ENCODE measurements at places on chromosomes 16 and 17.

- DNase-seq: no peak
Observed at GRCh38 chr17:30379303-30379902, 676 bp downstream of the CPD start.

- no peak for DNase-seq
Observed at GRCh38 chr16:21602785-21603184, 3.4 kb downstream of the METTL9 start.

DNA sequence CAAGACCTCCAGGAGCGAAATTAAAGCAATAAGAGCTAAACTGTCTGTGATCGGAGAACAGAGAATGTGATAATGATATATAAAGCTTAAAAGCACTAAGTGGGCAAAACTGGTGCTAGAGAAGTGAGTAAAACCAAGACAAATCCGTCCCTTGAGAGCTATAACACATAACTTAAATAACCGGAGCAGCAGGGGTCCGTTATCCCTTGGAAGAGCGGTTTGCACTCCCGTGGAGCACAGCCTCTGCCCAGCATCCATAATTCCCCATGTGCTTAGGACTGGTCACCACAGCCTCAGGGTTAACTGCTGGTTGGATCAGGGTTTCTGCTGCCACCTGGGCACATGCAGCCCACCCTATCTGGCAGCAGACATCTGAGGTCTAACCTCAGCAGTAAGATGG lies 489.0 kb downstream of the NPIPA7 start:
- no peak for DNase-seq

- no peak for DNase-seq
Observed at GRCh38 chr17:61511480-61512182, 59.4 kb downstream of the TBX4 start.

GRCh38 chr17:36600465-36600864 lies 918 bp upstream of the MRM1 start:
- DNase-seq: no peak

DNA sequence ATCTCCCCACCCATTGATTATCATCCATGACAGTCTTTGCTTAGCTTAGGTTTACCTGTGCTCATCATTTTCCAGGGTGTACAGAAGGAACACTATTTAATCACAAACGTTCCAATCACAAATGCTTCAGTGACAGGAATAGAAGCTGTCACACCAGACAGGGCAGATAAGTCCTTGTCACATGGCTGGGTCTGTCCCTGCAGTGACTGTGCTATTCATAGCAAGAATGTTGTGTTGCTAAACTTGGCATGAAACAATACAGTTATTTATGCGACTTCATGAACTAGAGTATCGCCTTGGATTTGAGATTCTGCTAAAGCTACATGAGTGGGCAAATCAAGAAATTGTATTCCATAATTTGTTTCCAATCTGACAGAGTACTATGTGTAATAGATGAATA lies 108.4 kb downstream of the CDH13 start:
- DNase-seq: no peak

GRCh38 chr16:57937861-57938260 lies 33.1 kb downstream of the CNGB1 start:
- no peak for DNase-seq

- DNase-seq: no peak
Observed at GRCh38 chr17:77528516-77529327, 388.0 kb downstream of the SEC14L1 start.

GRCh38 chr17:4908301-4908700 lies 5.4 kb upstream of the CHRNE start:
- DNase-seq: no peak

DNA sequence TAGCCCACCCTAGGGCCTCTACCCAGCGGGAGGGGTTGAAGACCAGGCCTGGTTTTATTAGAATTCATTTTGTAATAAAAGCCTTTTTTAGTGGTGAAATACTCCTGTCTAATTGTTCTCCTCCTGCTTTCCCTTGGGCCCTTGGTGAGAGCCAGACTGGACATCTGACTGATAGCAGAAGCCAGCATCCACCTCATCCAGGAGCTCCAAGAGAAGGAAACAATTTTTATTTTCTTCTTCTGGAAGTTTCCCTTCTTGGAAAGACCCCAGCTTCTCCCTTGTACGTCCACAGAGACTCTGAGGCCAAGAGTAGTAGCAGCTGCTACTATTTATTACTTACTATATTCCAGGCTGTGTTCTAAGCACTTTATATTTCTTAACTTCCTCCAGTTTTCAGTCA lies 4.0 kb upstream of the PHKG2 start:
- DNase-seq: no peak

DNA sequence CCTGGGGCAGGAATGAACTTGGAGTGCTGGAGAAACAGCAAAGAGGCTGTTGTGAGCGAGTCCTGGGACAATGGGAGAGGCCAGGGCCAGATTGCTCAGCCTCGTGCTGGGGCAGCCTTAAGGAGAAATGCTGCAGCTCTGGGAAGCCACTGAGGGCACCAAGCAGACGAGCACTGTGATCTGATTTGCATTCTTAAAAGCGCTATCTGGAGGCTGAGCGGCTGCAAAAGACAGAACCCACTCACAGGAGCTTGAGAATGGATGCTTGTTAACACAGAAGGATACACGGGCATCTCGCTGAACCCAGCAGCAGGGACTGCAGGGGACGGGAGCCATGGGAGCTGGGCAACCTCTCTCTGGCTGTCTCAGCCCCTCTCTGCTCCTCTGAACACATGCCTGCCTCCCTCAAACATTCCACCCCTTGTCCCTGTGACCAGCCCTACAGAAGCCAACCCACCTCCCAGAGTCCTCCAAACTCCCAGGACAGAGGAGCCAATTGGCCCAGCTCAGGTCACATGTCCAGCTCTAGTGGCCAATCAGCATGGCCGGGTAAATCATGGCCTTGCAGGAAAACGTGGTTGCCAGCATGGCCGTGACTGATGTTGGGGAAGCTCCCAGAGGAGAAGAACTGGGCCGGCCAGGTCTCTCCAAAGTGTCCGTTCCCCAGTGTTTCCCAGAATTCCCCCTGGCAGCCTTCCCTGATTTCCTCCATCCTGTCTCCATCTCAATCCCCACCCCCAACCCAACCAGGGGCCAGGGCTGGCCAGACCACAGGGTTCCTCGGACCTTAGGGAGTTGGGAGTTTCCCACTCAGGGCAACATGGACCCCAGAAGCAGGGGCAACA lies 60.3 kb downstream of the GSG1L start:
- no peak for DNase-seq

DNA sequence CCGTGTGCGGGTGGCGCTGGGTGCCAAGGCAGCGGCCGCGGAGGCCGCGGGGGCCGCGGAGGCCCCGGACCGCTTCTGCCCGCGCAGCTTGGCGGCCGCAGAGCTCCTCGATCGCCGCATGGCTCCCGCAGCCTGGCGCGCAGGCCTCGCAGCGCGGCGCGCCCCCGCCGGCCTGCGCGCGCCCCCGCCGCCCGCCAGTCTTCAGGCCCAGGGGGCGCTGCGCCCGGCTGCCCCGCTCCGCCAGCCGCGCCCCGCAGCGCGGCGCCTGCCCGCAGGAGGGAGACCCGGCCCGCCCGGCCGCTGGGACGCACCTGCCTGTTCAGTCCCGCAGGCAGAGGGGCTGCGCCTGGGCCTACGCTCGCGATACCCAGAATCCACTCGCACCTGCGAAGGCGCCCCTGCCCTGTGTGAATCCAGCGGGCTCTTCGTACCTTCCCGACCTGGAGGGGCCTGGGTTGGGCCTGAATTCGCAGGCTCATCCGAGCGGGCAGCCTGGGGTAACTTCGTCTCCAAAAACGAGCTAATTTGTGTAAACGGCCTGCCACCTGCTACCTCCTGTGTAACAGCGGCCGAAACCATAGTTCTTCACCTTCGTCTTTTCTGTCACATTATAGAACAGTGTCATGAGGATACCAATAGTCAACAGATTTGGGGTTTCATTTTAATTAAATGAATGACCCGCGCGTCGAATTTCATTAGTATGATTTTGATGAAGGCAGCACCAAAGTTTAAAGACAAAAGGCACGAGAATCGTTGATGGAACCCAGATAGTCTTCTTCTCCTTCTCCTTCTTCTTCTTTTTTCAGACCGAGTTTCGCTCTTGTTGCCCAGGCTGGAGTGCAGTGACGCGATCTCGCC lies at the start of gene CENPV:
Gene CENPV (minus strand): TSS at position 153 of the 858 bp plus-strand sequence. CDS start 33 bp downstream, at position 120.
- DNase-seq: no peak

DNA sequence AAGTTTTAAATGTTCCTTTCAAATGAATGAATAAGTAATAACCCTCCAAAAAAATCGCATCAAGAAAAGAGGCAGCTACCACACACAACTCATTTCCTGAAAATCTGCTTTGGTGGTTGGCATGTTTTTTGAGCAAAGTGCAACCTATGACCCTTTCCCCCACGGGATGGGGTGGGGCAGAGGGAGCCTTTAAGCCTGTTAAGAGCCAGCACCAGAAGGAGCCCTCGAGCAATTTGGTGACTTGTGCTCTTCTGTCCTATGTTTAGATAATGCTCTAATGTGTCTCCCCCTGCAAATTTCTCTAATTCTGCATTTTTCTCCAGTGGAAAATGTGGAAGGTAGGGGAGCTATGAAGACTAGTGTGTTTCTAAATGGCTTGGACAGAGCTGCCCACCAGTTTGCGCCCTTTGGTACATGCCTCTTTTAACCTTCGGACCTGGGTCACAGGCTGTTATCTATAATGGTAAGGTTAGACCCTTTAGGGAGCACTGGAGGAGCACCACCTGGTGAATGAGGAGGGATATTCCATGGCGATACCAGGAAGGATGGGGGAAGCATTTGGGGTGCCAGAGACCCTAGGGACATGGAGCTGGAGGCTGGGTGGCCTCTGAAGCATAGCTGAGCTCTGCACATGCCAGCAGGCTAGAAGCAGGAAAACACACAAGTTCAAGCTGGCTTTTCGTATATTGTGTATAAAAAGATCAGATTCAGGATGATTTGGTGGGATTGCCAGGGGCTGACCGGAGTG lies 1.6 kb downstream of the PYCARD start:
- no peak for DNase-seq

DNA sequence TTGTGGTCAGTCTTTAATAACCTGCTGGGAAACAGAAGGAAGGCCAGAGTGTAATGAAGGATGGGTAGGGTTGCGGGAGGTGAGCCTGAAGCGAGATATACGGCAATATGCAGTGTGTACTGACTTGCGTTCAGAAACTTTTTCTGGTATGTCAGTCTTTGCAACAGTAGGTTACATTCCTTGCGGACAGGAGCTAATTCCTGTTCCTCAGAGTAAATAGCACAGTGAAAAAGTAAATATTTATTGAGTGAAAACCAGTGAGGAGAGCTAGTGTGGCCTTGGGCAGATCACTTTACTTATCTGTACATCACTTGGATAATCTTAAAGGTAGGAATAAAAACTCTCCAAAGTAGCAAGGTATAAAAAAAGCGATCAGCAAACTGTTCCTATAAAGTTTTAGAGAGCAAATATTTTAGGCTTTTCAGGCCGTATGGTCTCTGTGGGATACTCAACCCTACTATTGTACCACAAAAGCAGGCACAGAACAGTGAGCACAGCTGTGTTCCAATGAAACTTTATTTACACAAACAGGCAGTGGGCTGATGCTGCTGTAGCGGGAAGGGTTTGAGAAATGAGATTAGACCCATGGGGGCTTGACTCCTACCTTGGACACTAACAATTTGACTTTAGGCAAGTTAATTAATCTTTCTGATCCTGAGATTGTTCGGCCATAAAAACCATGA lies 348.0 kb downstream of the UTP18 start:
- DNase-seq: no peak

- DNase-seq: no peak
Observed at GRCh38 chr16:54645345-54645744, 285.3 kb upstream of the IRX5 start.

DNA sequence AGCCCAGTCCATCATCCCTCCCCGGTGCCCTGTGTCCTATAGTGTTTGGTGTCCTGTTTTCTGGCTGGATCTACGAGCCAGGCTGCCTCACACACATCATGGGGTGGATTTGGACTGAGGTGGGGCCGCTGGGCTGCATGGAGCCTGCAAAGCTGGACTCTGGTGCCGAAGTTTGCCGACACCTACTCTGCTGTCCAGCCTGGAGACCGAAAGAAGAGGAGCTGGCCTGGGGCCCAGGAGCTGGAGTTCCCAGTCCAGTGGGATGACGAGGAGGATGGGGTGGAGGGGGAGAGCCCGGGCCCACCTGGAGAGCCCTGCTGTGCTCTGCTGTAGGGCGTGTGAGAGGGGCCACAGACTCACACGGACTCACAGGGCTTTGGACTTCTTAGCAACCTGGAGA lies 40.3 kb upstream of the ENPP7 start:
- DNase-seq: no peak

DNA sequence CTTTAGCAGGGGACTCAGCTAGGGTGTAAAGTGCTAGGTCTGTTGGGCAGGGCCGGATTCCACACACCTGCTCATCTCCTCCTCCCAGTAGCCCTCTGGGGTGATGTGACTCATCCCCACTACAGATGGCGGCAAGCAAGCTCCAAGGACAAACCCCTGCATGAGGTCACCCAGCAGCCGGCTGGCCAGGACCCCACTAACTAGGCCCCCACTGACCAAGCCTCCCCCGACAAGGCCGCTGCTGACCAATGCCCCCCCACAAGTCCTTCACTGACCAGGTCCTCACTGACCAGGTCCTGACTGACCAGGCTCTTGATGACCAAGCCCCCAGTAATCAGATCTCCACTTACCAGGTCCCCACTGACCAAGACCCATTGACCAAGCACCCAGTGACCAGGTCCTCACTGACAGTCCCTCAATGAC lies 36.7 kb downstream of the TNFRSF13B start:
- no peak for DNase-seq

DNA sequence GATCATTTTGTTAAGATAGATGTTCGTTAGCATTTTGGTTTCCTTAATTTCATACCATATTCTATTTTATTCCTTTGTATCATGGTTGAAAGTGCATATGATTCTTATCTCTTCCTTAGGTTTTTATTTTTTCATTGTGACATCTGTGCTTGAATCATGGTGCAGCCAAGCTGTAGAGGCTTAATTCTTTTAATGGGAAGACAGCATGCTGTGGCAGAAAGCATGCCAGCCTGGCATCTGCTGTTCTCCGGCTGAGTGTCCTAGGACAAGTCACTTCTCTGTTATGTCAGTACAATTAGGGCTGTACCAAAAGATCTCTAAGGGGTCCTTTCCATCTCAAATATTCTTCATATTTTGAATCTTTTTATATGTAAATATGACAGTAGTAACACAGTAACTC lies 68.5 kb upstream of the PMFBP1 start:
- no peak for DNase-seq

DNA sequence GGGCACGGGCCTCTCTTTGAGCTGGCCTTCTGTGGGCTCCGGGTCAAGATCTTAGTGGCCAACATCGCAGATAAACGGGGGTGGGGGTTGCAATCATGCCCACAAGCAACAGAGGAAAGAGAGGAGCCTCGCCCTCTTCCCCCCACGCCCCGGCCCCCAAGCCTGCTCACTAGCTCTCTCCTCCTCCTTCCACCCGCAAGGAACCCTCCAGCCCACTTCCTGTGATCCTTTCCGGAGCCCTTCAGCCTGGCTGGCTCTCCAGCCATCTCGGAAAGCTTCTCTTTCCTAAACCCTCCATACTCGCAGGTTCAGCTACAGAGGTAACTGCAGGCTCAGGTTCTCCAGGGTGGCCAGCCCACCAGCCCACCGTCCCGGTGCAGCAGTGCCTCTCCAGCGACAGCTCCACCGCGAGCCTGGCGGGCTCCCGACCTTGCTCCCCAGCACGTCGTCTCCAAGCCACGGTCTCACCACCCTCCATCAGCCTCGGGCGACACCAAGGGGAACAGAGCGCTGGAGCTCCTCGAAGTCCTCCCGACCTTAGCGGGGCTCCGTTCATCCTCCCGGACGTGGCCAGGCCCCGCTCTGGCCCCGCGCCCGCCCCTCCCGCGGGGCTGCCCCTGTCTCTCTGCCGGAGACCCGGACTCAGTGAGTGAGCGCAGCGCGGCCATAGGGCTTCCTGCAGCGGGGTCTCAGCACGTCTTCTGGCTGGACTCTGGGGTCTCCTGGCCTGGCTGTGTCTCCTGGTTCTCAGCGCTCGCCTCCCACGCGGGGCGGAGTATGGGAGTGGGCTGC lies 12.9 kb upstream of the ODF4 start:
- no peak for DNase-seq
